ENCODE measurements at places on chromosomes 11 and 22.
A peak's percentile ranks its signal among the peaks of the same experiment; 100 is the strongest.

- no peak for DNase-seq
These were observed 358.0 kb downstream of the DLG2 start for GRCh38 chr11:85269109-85269508.

DNA sequence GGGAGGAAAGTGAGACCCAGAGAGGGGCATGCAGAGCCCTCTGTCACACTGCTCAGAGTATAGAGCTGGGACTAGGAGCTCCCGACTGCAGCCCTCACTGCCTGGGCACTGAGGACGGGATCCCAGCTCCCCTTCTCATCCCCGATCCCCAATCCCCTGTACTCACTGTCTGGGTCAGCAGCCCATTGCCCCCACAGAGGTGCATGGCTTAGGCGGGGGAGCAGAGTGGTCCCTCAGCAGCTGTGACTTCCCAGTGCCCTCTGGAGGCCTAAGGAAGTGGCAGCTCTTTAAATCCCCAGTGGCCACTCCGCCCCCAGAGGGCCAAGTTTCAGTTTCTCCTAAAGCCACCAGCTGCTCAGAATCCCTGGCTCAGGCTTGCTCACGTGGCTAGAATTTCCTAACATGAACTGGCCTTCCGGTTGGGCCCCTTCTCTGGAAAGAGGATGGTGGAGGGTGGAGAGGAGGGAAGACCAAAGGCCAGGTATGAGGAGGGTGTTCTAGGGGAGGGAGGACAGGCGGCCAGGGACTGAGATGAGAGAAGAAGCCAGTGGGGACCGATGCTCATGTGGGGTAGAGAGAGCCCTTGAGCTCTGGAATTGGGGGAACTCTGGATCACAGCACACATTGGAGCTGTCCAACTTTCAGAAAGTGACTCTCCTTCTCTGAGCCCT, at the start of gene BATF2:
Gene BATF2, minus strand, starts transcription at position 262 of the 671 bp plus-strand sequence. Its CDS starts 57 bp downstream, at position 205.
- no peak for DNase-seq

- DNase-seq = no peak
These were observed 6.9 kb downstream of the RDX start for GRCh38 chr11:110289472-110289871.

- peak; percentile 80 for DNase-seq
These were observed 72.6 kb downstream of the HIPK3 start for GRCh38 chr11:33329705-33330329.

- no peak for DNase-seq
These were observed 81.0 kb upstream of the FGF3 start for GRCh38 chr11:69899957-69900821.

DNA sequence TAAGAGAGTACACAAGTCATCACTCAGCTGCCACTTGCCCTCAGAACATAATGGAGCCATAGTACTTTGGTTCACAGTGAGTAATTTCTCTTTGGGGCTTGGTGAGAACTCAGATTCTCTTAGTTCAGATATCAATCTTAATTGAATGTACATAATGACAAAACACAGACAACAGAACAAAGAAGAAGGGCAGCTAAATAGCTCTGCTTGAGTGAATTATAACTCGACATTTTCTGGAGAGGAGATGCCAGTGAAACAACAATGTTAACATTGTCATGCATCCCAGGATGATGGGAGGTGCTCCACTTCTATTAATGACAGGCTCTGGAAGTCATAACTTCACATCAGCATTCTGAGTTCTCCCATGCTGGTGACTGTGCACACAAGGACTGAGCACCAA, 508.1 kb downstream of the TMEM135 start:
- DNase-seq = no peak

DNA sequence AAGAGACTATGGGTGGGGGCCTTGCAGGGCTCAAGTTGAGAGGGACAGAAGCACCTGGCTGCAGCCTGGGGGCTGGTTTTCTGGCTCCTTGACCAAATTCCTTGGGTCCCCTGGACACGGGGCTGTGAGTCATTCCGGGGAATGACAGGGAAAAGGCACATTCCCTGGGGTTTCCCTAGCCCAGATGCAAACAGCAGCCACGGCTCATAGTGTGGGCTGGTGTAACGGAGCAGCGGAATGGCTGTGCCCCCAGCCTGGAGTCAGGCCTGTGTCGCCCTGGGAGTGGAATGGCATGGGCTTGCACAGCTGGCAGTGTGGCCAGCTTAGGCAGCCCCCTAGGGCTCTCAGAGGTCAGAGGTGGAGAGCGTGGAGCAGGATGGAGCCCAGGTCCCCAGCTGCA, 77.6 kb upstream of the KCNQ1OT1 start:
- no peak for DNase-seq

DNA sequence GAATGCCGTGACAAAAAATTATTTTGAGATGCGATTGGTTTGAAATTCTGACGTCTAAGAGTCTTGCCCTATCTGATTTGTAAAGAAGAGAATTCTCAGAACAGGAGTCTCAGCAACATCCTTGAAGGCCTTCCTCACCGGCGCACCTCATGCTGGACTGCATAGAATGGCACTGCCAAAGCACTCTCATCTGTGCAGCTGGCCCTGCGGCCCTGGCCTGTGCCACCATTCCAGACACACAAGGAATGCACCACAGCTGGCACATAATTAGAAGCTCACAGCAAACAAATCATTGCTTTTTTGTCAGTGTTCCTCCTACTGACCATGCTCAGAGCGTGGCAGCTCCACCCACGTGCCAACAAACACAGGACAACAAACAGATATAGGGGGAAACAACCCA, 166.0 kb downstream of the KIRREL3 start:
- no peak for DNase-seq

Data from GM12865 (cell line).